ENCODE measurements at places on chromosomes 13 and 19.

DNA sequence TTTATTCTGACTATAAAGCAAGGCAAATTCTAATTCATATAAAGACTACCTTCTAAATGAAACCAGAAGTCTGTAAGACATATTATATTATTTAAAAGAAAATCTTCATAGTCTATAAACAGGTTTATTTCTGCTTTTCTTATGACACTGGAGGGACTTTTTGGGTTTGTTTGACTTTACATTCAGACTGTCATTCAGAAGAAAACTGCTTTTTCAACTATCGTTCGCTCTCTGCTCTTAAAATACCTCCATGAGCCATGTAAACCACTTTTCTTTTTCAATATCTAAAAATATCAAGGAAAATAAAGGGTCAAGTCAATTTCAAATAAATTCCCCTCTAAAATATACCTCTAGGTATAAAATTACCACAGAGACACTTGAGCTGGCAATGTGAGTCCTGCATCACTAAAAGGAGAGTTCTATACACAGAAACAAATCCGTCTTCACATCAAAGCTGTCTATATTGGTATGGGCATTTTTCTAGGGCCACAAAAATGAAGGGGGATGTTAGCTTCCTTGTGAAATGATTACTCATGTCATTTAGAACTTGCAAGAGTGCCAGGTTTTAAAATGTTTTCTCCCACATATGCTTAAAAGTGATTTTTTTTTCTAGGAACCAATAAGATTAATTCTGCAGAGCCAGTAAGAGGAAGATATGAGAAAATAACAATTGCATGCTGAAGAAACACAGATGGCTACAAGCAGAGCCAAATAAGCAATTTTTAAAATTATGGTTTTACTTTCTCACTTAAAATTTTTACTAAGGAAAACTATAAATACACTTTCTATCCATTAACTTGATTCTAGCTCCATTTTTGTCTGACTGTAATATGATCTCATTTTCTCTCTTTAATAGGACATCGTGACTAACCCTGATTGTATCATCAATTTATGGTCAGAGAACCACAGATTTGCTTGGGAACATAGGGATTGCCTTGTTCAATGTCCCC is 181.8 kb downstream of the TBC1D4 start:
- DNase-seq, result no peak

DNA sequence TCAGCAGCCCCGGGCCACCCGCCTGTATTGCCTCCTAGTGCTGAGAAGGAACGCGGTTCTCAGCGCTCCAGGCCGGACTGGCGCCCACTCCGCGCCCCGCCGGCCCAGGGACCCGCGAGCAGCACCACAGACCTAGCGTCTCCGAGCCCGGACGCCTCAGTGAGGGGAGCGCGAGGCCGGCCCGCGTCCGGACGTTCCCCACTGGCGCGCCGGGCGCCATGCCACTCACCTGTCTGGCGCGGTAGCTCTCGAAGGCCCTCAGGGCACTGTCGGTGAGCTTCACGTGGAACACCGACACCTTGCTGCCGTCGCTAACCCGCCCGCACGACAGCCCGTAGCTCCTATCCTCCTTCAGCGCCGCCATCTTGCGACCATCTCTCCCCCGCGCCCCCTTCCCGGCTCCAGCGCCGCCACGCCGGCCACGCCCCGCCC is at the start of gene ELL:
Gene ELL, minus strand, starts transcription at position 379 of the 432 bp plus-strand sequence. Its CDS starts 15 bp downstream, at position 364.
- no peak for DNase-seq

GRCh38 chr19:10118960-10119359 is 739 bp downstream of the EIF3G start:
- DNase-seq, result no peak

- no peak for DNase-seq
Measured at GRCh38 chr13:113927661-113928581, 46.0 kb downstream of the C13orf46 start.

GRCh38 chr19:36331353-36332228 is 47.4 kb downstream of the ZFP14 start:
- DNase-seq, result peak; percentile 92

GRCh38 chr19:43450545-43450997 is 14.8 kb downstream of the LYPD3 start:
- DNase-seq, result no peak

DNA sequence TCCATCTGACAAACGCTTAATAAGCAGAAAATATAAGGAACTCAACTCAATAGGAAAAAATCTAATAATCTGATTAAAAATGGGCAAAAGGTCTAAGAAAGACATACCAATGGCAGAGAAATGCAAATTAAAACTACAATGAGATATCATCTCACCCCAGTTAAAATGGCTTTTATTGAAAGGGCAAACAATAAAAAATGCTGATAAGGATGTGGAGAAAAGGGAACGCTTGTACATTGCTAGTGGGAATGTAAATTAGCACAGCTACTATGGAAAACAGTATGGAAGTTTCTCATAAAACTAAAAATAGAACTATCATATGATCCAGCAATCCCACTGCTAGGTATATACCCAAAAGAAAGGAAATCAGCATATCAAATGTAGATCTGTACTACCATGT is 508.8 kb upstream of the GPC6 start:
- no peak for DNase-seq

- DNase-seq, result no peak
Measured at GRCh38 chr13:24162604-24163003, 2.1 kb downstream of the SPATA13 start.

GRCh38 chr13:88086577-88086976 is 415.4 kb downstream of the SLITRK5 start:
- no peak for DNase-seq

DNA sequence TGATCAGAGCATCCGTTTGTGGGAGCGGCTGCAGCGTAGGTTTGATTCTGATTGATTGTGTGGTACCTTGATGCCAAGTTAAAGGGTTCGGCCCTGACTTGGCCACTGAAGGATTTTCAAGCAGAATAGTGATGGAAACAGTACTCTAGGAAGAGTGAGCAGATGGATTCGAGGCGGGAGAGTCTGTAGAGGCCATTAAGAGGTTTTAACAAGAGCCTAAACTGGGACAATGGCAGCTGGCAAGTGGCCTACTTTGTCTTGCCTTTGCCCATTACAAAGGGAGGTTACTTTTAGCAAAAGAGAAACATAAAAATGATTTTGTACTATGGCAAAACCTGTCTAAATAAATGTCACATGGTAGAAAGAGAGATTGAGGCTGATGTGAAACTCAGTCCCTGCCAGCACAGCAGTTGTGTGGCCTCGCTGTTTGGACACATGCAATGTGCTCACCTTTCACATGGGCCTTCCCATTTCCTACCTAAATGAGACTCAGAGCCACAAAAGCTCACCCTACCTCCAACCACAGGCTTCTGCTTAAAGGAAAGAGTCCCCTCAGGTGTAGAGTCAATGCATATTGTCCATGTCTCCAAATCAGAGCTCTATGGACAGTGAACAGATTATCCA is 62.4 kb upstream of the RAP2A start:
- no peak for DNase-seq

DNA sequence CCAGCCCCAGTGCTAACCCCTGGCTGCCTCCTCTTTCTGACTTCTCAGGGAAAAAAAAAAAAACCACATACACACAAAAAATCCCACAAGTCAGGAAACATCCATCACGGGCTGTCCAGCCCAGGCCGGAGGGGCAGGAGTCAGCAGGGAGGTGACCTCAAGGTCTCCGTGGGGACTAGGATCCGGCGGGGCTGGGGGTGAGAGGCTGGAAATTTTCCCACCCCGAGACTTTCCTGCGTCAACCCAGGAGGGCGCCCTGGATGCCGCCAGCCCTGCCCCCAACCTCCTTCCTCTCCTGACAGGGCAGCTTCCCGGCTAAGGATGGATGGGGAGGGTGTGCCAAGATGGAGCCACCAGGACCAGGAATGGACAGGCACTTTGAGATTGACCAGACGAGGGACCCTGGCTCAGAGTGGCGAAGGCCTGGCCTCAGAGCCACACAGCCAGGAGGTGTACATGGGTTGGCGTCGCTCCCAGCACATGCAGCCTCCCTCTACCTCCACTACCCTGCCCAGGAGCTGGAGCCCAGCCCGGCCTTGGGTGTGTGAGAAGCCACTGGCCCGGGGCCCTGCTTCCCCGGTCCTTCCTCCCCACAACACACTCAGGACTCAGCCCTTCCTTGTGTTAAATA is 33.3 kb downstream of the BLOC1S3 start:
- no peak for DNase-seq

- no peak for DNase-seq
Measured at GRCh38 chr19:41921577-41922576, 6.4 kb downstream of the ERFL start.

- DNase-seq, result peak; percentile 82
Measured at GRCh38 chr19:54462655-54463530, 685 bp downstream of the LENG9 start.

DNA sequence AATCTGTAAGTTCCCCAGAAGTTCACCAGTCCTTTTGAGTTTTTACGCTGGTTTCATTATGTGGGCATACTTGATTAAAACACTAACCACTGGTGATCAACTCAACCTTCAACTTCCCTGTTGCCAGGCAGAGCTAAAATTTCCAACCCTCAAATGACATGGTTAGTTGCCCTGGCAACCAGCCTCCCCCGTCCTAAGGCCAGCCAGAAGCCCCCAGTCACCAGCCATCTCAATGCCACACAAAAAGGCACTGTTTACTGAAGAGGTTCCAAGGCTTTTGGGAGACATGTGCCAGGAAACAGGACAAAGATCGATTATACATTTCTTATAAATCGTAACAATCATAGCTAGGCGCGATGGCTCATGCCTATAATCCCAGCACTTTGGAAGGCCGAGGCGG is 1.6 kb downstream of the ZNF649 start:
- DNase-seq, result no peak

GRCh38 chr13:43303033-43303729 is 279.8 kb downstream of the DNAJC15 start:
- DNase-seq, result peak; percentile 37

DNA sequence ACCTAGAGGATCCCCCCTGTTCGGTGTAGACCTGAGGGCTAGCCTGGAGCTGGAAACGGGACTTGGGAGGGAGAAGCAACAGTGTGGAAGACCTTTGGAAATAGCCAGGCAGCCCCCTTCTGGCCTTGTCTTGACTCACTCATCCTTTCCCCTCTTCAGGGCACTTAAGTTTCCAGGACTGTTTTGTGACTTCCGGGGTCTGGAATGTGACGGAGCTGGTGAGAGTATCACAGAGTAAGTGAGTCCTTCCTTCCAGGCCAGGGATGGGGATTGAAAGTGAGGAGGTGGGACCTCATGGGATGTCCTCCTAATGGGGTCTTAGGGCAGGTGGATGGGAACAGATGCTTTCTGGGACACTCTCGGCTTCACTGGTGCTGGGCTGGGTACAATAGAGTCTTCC is 29.4 kb downstream of the LYL1 start:
- DNase-seq, result no peak

DNA sequence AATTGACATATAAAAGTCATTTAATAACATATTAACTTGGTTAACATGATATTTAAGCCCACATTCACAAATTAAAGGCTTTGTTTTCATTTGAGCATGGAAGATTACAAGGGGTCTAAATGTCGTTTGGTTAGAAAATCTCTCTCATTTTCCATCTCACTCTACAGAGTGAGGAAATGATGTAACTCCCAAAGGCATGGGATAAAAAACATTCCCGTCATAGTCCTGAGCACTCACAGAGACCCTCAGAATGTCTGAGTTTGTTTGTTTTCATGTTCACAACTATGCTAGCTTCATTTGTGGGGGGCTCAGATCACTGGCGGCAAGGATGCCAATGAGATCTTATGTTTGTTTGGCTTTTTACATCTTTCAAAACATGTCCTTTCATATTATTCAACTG is 307.5 kb downstream of the TBC1D4 start:
- DNase-seq, result no peak

GRCh38 chr19:16382775-16383543 is 58.3 kb downstream of the KLF2 start:
- peak; percentile 70 for DNase-seq

DNA sequence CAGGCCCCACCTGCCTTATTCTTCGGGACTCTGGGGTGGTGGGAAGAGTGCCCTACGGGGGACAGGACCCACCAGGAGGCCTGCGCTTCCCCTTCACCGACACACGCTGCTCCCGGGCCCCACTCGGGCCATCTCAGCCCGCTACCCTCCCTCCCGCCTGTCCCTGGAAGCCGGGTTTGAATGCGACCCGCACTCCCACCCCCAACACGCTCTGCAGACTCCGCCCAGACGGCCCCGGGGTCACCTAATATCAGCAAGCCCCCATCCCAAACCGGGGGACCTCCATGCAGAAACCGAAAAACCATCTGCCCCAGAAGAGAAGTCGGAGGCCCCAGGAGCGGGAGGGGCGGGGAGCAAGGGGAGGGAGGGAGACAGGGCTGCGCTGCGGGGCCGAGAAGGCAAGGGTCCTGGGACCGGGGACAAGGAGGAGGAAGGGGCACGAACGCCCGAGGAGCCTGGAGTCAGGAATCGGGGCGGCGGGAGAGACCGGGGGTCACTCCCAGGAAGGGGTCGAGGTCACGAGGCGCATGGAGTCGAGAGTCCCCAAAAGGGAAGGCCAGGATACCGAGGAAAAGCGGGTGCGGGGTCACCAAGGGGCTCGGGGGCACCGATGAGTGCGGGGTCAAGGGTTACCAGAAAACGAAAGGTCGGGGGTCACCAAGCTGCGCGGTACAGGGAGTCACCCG is 766 bp downstream of the SBNO2 start:
- DNase-seq, result no peak

GRCh38 chr13:22945321-22946226 is 235.2 kb upstream of the SGCG start:
- no peak for DNase-seq

DNA sequence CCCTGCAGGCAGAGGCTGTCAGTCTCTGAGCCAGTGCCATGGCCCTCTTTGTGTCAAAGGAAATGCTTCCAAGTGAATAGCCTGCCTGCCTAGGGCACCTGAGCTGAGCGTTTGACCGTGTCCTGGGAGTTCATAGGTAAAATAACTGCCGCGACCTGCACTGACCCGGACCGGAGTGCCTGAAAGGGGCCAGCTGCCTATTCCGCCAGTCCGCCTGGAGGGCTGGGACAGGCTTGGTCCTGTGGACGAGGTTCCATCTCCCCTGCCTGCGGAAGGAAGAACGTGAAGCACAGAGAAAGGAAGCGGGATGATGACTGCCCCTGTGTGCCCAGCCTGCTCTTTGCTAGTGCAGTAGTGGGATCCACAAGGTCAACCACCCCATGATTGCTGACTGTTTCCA is 17.5 kb upstream of the ZNF492 start:
- no peak for DNase-seq

DNA sequence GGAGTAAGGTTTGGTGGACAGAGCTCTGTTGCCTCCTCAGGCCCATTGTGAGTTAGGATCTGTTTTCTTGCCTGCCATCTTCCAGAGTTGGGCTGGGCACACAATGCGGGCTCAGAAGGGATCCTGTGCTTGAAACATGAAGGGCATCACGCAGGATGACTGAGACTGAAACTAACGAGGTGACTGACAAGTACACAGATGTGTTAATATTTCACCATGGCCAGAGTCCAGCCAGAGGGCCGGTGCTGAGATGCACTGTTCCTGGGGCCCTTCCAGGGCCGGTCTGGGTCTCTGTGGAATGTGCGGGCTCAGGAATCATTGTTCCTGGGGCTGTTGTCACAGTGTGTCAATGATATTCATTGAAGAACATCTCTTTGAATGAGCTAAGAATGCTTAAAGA is 163.7 kb downstream of the URI1 start:
- peak; percentile 76 for DNase-seq

- no peak for DNase-seq
Measured at GRCh38 chr19:1699998-1700732, 47.8 kb upstream of the TCF3 start.

- DNase-seq, result no peak
Measured at GRCh38 chr13:56720841-56721240, 419.9 kb upstream of the PRR20A start.

GRCh38 chr13:53216773-53217172 is 188.2 kb downstream of the OLFM4 start:
- no peak for DNase-seq

Measured in large intestine (tissue), 12 donors.